Small intestine (tissue), 16 donors: ENCODE measurements at places on chromosomes 11 and 22.

DNA sequence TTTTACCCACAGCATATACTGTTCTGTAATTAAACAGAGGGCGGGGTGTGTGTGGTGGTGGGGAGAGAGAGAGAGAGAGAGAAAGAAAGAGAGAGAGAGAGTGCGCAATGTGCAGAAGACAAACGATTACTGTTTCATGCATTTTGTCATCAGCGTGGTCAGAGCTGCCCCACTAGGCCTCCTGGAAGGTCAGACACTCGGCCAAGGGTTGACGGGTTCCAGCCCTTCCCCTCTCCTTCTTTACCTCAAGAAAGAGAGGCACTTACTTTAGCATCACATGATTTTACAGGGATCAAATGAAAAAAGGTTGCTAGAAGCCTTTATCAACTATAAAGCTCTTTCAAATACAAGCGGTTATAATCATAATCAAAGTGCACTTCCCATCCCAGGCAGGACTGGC lies 269.2 kb upstream of the SORL1-AS1 start:
- no peak for DNase-seq

GRCh38 chr11:71349627-71350026 lies 97.2 kb upstream of the SHANK2 start:
- DNase-seq: no peak

DNA sequence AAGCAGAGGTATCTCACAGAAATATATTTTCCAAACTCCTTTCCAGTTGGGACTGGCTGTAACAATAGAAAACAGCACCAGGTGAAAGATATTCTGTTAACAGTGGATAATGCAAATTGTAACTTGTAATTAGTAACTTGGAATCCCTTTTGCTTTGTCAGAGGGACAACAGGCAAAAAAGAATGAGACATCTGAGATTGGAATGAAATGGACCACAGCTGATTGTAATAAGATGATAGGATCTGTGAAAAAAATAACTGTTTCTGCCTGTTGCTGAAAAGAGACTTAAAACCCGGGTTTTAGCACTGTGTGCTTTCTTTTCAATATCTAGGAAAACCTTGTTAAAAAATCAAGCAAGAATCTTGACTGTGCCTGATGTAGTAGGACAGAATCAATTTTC lies 655.7 kb downstream of the METTL15 start:
- DNase-seq: no peak

DNA sequence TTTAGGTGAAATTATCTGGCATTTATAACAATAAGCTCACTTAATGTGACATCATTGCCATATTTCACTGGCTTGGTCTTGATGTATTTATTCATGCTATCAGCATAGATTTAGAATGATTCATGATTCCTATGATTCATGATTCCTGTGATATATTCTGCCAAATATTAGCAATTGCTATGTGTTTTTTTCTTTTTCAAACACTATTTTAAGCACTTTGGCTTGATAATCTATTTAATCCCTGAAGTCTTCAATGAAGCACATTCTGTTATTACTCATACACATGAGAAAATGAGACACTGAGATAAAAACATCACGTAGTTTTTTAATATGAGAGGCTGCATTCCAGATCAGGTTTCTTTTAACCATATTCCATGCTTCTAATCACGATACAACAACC lies 78.5 kb downstream of the LUZP2 start:
- DNase-seq: no peak

GRCh38 chr22:50307890-50308596 lies 597 bp upstream of the PLXNB2 start:
- DNase-seq: no peak
